ENCODE measurements at places on chromosomes 7 and 10.

DNA sequence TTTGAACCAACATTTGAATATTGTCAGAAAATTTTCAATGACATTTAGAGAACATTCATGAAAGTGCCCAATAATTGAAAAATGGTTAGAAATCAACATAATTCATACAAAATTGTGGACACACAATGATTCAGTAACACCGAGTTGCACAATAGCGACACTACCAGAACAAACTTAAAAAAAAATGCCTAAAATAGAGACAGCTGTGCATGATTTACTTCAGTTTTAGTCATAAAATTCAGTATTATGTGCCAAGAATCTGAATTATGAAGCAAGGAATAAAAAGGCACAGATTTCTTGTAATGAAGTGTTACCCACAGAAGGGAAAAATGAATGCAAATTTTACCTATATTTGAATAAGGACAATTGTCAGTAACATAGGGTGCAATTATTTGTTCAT, 396.0 kb downstream of the SEMA3D start:
- no peak for DNase-seq

- DNase-seq: no peak
Observed at GRCh38 chr7:148218603-148219002, 372.0 kb upstream of the C7orf33 start.

DNA sequence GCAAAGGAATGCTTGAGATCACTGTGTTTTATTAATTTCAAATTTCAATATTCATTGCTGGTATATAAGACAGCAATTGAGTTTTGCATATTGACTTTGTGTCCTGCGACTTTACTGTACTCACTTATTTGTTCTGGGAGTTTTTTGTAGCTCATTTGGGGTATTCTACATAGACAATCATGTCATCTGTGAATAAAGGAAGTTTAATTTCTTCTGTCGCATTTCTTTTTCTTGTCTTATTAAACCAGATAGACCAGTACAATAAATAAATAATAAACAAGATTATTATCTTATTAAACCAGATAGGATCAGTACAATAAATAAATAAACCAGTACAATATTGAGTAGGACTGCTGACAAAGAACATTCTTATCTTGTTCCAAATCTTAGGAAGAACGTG, 448.2 kb downstream of the RPS24 start:
- DNase-seq: no peak

DNA sequence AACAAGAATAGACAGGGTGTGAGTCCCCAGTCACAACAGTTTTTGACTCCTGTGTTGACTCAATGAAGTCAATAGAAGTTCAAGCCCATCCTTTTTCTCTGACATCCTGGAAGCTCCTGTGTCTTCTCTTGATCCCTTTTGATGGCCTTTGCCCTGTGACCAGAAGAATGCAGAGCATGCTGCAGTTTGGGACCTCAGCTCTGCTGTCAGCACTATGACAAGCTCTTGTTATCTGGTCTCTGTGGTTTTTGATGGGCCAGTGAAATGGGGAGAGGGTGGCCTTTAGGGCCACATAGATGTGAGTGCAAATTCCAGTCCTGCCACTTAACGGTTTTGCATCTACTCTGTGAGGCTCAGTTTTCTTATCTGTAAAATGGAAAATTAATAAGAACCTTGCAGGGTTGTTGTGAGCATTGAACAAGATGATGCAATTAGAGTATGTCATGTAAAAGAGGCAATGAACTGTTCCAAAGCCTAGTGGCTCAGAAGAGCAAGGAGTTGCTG, 102.4 kb upstream of the IKZF1 start:
- no peak for DNase-seq

- no peak for DNase-seq
Observed at GRCh38 chr10:72344932-72345331, 9.8 kb downstream of the DNAJB12 start.

- no peak for DNase-seq
Observed at GRCh38 chr7:128876127-128876526, 13.5 kb downstream of the ATP6V1F start.

GRCh38 chr7:158569858-158570323, 17.7 kb downstream of the PTPRN2 start:
- DNase-seq: no peak

- DNase-seq: peak; percentile 37
Observed at GRCh38 chr10:19638182-19638895, 177.9 kb upstream of the PLXDC2 start.

GRCh38 chr7:94375691-94376090, 19.0 kb upstream of the COL1A2 start:
- no peak for DNase-seq
